ENCODE measurements at places on chromosomes 12 and 14.

DNA sequence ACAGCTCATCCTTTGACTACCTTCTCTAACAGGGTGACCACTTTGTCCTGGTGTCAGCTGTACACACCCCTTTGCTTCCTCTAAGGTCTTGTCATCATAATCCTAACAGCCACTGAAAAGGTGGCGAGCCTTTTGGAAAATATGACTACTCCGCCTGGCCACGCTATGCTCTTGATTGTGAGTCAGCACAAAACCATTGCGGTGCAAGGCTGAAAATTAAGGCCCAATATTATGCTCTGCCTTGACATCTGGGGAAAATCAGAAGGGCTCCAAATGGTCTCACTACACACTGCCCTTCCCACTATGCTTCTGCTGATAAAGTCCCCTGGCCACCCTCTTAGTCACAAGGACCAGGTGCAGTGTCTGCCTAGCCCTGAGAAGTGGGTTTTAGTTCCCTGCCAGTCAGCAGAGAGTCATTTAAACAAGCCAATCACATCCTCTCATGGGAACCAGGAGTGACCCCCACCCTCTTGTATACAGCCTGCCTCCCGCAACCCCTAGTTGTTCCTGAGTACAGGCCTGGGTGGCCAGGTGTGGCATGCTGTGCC is 34.3 kb downstream of the FGD6 start:
- peak; percentile 15 for DNase-seq

- DNase-seq, result no peak
These were observed 1.7 kb downstream of the ATF7IP start for GRCh38 chr12:14367040-14367661.

- no peak for DNase-seq
These were observed 148.3 kb downstream of the KCNA5 start for GRCh38 chr12:5191803-5192538.

GRCh38 chr12:109512608-109513007 is 35.2 kb downstream of the UBE3B start:
- DNase-seq, result no peak

GRCh38 chr14:33435911-33436689 is 497.4 kb downstream of the NPAS3 start:
- no peak for DNase-seq

- DNase-seq, result no peak
These were observed 12.5 kb upstream of the CIPC start for GRCh38 chr14:77085538-77085937.

DNA sequence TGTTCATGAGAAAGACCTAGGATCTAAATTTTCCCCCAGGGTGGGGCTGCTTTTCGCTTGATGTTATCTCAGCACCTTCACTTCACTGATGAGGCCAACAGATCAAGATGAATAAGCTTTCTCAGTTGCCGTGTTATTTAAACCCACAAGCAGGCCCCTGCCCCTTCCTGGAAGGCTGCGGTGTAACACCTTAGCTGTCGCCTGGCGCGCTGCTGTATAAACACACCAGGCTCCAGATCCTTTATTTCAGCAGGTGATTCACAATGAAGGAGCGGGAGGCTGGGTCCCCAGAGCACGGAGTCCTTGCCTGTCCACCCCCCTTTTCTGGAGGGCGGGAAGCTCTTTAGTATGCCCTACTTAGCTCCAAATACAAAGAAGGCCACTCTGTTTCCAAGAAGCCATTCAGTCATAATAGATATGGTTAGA is 515.4 kb downstream of the FUT8 start:
- peak; percentile 77 for DNase-seq

GRCh38 chr14:105058521-105059034 is 6.7 kb downstream of the GPR132 start:
- DNase-seq, result no peak

DNA sequence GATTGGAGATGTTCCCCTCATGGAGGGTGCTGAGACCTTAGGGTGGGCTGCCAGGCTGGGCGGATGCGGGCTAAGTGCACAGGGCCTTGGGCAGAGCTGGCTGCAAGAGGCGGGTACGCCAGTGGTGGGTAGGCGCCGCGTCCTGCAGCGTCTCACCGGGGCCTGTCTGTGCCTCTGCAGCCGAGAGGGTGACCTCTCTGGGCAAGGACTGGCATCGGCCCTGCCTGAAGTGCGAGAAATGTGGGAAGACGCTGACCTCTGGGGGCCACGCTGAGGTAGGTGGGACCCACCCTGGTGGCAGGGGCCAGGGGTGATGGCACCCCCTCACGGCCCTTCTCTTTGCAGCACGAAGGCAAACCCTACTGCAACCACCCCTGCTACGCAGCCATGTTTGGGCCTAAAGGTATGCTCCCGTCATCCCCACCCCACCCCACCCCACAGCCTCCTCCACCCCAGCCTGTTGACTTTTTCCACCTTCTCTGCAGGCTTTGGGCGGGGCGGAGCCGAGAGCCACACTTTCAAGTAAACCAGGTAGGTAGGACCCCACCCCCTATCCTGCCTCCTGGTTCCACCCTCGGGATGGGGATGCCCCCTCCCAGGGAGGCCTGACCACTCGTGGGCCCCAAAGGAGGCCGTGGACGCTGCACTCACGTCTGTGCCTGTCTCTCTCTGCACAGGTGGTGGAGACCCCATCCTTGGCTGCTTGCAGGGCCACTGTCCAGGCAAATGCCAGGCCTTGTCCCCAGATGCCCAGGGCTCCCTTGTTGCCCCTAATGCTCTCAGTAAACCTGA is 1.5 kb downstream of the CRIP1 start:
- peak; percentile 47 for DNase-seq

GRCh38 chr12:12537421-12537820 is 25.2 kb downstream of the DUSP16 start:
- no peak for DNase-seq

- no peak for DNase-seq
These were observed 218.4 kb downstream of the ADAMTS20 start for GRCh38 chr12:43333644-43334043.

- no peak for DNase-seq
These were observed 11.6 kb upstream of the ACSM4 start for GRCh38 chr12:7292300-7292699.

DNA sequence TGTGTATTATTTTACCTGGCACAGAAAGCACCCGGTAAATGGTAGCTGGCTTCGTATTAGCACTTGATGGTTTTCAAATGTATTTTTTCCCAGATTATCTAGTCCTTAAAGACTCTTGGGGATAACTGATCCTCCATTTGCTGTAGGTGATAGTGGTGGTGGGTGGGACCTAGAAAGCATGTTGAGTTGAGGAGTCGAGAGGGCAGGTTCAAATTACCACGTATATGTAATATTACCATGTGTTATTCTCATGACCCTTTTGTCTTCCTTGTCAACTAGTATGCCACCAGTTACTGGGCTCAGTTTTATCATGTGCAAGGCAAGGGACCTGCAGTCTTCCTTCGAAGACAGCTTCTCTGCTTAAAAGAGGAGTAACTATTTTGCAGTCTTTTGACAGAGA is 1.8 kb downstream of the GLRX5 start:
- no peak for DNase-seq

DNA sequence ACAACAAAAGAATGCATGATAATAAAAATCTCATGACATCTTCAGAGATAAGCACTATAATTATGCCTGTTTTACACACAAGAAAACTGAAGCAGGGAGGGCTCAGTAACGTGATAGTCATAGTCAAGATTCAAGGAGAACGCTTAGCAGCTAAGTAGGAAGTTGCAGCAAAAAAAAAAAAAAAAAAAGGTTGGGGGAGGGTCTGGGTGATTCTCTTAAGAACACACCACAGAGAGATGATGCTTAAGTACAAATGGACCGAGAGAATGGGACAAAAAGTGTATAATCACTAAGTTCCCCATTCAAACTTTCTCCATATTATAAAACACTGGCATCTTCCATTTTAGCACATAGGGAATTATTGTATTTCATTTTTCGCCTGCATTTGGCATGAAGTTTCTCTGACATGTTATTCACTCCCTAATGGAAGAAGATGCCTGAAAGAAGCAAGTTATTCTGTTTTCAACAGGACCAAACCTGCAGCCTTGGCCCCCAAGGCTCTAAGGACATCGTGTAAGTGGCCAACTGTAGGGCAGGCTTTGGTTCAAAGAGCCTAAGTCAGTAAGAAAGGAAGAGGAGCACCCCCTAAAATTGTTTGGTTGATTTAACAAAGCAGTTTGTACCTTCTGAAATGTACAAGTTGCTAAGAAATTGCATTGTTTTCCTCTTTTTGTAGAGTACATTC is 142.9 kb upstream of the TMPO start:
- DNase-seq, result no peak

DNA sequence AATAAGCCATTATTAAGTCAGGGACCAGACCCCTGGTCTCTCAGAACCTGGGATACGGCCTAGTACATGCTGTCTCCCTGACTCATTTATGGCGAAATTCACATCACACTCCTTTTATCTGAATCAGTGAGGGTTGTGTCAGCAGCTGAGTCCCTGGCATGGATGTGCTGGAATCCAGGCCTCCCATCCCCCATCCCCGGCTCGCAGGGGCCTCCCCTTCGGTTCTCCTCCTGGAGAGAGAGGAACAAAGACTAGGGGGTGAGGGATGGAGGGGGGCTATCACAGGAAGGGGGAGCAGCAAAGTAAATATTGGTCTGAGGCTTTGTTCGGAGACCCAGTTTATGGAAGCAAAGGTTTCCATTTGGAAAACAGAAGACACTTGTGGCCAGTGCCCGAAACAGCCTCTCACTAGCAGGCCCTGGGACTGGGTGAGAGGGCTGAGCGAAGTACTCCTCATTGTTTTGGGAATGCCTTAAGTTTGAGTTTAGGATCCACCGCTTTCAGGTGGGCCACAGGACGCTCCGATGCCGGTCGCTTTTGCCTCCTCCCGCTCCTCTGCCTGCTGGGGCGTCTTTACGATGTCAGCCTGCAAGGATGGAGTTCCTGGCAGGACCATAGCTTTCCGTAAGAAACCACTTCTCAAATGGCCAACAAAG is 145.0 kb downstream of the PRKCH start:
- DNase-seq, result peak; percentile 3

- no peak for DNase-seq
These were observed 139.5 kb downstream of the CHST11 start for GRCh38 chr12:104596134-104596799.

GRCh38 chr14:89391123-89391522 is 25.9 kb downstream of the FOXN3 start:
- no peak for DNase-seq

DNA sequence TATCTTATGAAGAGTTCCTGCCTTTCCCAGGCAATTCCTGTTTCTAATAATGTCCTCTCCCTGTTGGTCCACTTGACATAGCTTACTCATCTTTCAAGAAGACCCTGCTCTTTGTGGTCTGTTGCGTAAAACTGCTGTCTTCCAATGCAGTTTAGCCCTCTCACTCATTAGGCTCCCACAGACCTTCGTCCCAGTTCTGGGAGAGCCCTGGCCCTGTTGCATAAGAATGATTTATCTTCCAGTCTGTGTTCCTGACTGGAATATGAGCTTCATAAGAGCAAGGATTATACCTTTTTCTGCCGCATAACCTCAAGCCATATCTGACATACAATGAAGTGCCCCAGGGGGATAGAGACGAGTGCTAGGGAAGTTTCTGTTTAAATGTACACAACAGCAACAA is 365.9 kb upstream of the NOVA1 start:
- no peak for DNase-seq

DNA sequence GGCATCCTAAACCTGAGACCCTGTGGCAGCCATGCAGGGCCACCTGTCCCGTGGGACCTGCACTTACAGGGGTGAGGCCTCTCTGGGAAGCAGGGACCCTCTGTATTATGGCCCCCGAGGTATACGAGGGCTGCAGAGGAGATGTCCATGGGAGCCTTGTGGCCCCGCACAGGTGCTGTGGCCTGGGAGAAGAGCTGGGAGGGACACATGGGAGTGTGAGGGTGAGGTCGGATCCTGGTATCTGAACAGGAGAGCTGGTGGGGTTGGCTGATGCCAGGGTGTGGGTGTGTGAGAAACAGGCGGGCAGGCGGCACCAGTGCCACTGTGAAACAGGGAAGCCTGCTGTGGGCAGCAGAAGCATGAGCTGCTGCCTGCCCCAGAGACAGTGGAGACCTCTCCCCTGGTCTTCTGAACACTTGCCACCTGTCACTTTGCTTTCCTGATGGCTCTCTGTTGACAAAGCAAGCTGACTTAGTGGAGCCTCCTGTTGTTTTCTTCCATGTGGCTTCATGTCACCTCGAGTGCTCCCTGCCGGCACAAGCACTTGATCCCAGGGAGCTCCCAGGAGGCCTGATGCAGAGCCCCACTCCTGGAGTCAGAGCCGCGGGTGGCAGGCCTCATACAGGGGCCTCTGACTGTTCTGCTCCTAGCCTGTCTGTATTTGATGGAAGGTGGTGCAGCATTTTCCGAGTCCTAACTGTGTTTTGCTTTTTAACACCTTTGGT is 19.8 kb upstream of the AMN start:
- DNase-seq, result no peak

GRCh38 chr12:98424726-98425401 is 90.5 kb upstream of the TMPO start:
- peak; percentile 53 for DNase-seq

GRCh38 chr12:102888511-102888910 is 28.5 kb downstream of the PAH start:
- no peak for DNase-seq

DNA sequence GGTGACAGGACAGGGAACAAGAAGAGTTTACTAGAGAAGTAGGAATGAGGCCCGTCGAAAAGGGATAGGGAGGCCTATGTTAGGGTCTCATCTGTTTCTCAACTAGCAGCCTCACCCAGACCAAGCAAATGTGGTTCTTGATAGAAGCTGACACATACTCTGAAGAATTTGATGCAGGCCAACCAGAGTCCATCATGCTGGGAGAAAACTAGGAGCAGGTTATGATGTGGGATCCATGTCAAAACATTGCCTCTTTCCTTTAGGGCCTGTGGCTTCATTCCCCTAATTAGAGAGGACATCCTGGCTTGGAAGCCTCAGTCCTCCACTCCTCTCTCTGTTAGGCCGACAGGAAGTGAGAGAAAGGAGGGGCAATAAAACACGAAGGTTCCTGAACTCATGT is 122.8 kb downstream of the NTF3 start:
- no peak for DNase-seq

- DNase-seq, result no peak
These were observed 36.8 kb downstream of the DAAM1 start for GRCh38 chr14:59225281-59225680.

- no peak for DNase-seq
These were observed 71.5 kb downstream of the BRMS1L start for GRCh38 chr14:35897616-35898111.
